ENCODE measurements at places on chromosomes 5 and 9. TPM values are rescaled to one million over a fixed set of nuclear protein-coding genes. Genes with fewer than 3 reads are reported as not detected.

Gene KIF27
- total RNA-seq = 1.4 TPM

Gene ARHGEF28
- total RNA-seq = 39.7 TPM

Gene STING1
- total RNA-seq = 55.8 TPM

Gene GDNF
- total RNA-seq = 0.04 TPM

Gene HCN1
- total RNA-seq = not detected

Gene FAM169A
- 22.3 TPM for total RNA-seq

Gene SLC35A4
- total RNA-seq = 37.6 TPM

Gene TSLP
- 0.78 TPM for total RNA-seq

Gene BAAT
- not detected for total RNA-seq

Gene IRGM
- total RNA-seq = not detected

Gene RNF180
- total RNA-seq = 3.2 TPM

Gene TRIM23
- total RNA-seq = 8.8 TPM

Gene LHX6
- total RNA-seq = 1.9 TPM

Gene LCN1
- total RNA-seq = not detected

Gene IL9
- total RNA-seq = not detected

Gene TTC39B
- 10.2 TPM for total RNA-seq

Gene ACOT12
- total RNA-seq = not detected

Gene IFNA21
- total RNA-seq = not detected

Gene DIRAS2
- total RNA-seq = not detected

Gene SLC6A7
- not detected for total RNA-seq

Gene CBY3
- not detected for total RNA-seq

Gene PCDHGA1
- not detected for total RNA-seq

Gene CTXN3
- total RNA-seq = not detected

Gene SLC45A2
- total RNA-seq = not detected

Gene IL13
- total RNA-seq = not detected

Gene SPINK7
- 0.47 TPM for total RNA-seq

Gene CD72
- 0.11 TPM for total RNA-seq

Gene F2RL1
- total RNA-seq = 69.0 TPM

Gene MAMDC2
- 2.2 TPM for total RNA-seq

Gene GFPT2
- total RNA-seq = 5.1 TPM

Gene OMD
- not detected for total RNA-seq

Gene TAS2R1
- total RNA-seq = not detected

Gene CDX1
- not detected for total RNA-seq

Data from hair follicular keratinocyte (primary cell).